Right lung (tissue), 10 donors: ENCODE measurements at places on chromosomes 1 and 21. TPM values are rescaled to one million over a fixed set of nuclear protein-coding genes. Genes with fewer than 3 reads are reported as not detected.
A peak's percentile ranks its signal among the peaks of the same experiment; 100 is the strongest.

DNA sequence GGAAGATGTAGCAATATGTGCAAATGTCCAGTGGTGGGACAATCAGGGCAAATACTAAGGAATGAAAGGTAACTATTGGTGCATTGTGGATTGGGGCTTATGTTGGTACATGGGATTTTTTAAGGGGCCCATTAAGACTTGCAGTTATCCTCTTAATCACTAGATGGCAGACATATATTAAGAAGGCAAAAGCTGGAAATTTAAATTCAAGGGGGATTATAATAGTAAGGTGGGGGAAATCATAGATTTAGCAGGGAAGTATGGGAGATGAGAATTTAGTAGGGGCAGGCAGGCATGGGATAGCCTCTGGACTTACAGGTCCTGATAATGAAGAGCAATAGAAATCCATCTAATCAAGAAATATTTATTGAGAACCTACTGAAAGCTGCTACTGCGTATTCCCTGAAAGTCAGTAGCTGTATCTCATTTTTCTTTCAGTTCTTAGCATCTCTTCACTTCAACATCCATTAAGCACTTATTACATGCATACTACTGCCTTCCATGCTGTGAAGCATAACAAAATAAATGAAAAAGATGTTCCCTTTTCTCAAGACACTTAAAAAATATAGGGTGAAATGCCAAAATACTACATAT is 251.8 kb downstream of the CRB1 start:
- DNase-seq: no peak

DNA sequence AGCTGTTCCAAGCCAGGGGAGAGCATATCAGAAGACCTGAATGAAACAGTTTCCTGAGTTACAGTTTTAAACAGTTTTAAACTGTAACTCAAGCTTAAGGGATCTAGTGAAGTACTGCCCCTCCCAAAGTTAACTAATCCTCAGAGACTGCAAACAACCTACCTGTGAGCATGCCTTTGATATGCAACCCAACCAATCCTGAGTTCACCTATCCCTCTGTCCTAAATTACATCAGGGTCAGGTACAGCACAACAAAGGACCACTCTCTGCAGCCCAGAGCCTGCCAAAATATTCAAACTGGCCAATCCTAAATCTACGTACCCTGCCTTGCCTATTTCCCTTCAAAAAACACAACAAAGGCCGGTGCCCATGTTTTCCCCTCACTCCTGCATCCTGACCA is 32.8 kb upstream of the RAVER2 start:
- no peak for DNase-seq

DNA sequence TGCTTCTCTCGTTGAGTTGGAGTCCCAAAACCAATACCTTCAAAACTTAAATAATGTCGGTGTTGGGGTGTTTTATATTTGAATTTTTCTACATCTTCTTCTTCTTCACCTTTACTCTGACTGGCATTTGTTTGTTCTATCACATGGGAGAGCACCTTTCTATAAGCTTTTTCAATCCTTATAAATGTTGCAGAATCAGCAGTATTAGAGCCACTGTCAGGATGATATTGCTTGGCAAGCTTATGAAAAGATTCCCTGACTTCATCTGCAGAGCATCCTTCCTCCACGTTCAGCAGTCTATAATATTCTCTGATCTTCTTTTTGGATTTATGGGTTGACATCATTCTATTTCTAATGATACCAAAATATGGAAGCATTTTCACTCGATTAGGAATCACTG is 2.6 kb downstream of the DNAJC28 start:
- no peak for DNase-seq

GRCh38 chr1:78536427-78536826 is 45.7 kb downstream of the PTGFR start:
- no peak for DNase-seq

DNA sequence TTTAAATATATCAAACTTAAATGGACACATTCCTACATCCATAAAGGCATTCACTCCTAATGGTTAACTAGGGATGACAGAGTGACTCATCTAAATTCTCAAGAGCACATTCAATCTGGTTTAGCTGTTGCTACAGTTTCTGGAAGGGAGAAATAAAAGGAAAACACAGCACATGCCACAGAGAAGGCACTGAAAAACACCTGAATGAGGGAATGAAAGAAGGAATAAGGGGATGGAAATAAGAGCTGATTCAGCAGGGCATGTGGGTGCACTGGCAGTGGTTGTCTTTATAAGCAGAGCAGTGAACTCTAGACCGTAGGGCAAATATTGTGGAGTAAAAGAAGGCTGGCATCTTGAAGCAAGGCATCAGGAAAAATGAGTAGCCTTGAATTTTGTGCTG is 79.3 kb downstream of the LHX4 start:
- DNase-seq: no peak

- DNase-seq: peak; percentile 37
Measured at GRCh38 chr1:41365772-41366454, 4.7 kb downstream of the FOXO6 start.

DNA sequence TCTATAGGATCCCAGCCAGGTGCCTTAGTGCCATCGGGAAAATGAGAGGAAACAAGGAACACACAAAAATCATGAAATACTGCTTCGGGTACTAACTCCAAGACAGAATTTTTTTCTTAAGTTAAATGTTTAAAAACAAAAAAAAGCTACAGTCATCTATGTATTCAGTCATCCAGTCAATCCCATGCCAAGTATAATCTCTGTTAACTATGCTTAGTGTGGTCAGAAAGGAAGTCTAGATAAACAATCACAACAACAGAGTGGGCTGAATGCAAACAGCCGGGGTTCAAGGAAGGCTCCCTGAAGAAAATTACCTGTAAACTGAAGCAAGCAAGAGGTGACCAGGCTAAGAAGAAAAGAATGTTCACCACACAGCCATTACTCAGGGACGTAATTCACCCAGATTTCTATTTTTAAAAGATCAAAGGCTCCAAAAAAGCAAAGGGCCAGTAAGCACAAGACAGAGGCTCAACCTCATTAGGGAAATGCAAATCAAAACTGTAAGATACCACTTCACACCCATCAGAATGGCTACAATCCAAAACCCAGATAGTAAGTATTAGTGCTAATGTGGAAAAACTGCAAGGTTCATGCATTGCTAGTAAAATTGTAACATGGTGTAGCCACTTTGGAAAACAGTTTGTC is 53.0 kb downstream of the RERE start:
- no peak for DNase-seq

- DNase-seq: no peak
Measured at GRCh38 chr1:89356658-89357400, 7.0 kb upstream of the GBP6 start.

DNA sequence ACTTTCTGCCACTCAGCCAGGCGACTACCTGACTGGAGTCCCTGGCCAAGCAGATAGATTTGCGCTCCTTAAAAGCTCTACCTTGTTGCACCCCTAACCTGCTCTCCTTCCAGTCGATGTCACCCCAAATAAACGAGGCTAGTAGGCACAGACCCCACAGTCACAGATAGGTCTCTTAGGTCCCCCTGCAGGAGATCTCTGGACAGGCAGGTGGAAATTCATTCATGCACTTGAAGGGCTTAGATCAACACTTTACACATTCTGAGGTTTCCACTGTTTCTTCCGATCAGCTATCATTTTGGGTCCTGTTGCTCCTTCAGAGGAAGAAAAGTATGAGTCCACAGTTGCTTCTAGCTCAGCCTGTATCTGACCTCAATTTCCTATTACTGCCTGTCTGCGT is 272.6 kb upstream of the FMN2 start:
- DNase-seq: no peak

DNA sequence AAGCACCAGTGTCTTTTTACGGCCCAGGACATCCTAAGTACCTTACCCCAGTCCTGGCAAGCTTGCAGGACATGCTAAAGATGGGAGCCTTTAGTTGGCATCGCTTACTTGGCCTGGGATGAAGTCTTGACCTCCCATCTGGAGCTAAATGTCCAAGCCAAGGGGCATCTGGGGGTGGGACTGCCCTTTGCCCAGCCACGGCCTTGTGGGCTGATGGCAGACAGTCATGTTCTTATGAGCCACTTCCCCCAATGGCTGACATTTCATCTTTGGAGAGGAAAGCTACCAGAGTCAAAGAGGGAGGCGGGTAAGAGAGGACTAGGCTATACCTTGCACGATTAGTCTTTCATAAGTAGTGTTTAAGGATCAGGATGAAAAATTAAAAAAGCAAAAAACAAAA is 32.2 kb downstream of the OPTC start:
- no peak for DNase-seq

DNA sequence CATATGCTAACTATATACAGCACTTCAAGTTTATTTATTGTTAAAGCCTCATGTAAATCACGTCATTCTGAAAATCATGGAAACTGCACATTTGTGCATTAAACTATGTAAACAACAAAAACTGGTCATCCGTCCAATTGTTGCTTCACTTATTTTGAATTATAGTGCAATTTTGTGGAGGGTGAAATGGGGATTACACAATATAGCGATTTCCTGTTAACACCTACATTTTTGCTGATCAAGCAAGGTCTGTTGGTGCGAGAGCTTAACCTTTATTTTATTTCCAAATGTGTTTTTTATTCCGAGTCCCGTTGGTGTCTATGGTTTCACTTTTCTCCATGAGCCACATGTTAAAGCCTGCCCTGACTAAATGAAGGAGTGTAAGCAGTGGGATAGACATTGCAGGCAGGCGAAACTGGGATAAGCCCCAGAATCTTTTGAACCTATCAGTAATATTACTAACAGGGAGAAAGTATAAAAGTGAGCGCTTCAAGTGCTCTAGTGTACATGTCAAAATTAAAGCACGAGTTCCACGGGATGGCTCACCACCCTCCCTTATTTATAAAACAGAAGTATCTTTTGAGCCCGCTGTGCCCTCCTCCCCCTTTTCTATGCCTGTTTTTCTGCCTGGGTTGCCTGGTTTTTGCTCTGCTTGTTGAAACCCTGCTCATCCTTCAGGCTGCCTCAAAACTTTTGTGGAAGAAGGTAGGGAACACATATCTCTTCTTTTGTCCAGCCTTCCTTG is 120.7 kb downstream of the NFIA start:
- DNase-seq: peak; percentile 85

GRCh38 chr1:3027611-3028371 is 6.5 kb downstream of the ACTRT2 start:
- DNase-seq: no peak

DNA sequence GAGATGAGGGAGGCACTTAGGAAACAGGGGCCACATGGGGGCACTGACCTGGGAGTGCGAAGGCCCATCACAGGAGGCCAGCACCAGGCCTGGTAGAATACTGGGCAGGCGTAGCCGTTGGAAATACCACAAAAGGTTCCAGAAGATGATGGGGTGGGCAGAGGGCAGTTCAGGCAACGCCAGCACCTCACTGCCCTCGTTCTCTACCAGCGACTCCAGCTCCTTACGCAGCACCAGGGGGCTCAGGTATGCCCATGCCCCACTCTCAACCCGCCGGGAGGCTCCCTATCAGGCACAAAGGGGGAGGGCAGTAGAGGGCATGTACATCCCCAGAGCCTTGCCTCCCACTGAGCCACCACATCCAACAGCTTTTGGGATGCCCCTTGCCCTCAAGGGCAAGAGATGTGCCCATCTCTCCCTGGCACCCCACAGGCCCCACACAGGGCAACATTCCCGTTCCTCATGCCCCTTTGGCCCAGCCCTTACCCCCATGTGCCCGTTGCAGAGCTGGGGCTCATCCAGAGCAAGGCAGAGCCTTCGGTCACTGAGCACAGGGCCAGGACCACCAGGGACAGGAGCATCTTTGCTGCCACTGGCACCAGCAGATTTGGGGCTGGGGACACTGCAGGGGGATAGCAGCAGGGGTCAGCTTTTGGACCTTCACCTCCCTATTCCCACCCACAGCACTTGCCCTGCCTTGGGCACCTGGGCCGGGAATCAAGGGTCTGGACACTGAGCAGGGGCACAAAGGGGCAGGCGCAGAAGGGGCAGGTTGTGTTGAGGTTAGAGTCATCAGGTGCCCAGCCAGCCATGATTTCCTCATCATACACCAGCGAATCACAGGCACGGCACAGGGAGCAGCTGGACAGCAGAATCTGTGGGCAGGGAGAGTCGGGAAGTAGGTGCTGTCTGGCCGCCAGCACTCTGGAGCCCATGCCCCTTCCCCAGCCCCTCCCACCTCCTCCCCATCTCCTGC is 9.7 kb upstream of the GATAD2B start:
- no peak for DNase-seq

DNA sequence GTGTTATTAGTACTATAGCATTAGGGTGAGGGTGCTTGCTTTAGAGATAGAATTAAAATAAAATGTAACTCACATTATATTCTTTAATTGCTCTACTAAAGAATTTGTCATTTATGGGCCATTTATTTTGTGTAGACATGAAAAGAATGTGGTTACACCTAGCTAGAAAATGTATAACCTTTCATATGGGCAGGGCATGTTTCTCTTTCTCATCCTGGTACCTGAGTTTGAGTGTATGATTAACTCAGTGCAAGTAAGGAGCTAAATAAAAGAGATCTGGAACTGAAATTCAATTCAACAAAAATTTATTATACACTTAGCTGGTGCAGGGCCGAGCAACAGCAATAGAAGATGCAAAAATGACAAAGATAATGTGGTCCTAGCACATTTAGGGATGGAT is 47.4 kb downstream of the MAP3K7CL start:
- no peak for DNase-seq

- no peak for DNase-seq
Measured at GRCh38 chr1:236575523-236575922, 28.8 kb downstream of the HEATR1 start.

The OR11L1 gene
- polyA plus RNA-seq: not detected

The APP gene
- polyA plus RNA-seq: 524 TPM

The MT1HL1 gene
- not detected for polyA plus RNA-seq

The TTC34 gene
- polyA plus RNA-seq: 0.67 TPM

The ETNK2 gene
- 14.8 TPM for polyA plus RNA-seq

The ATP1A4 gene
- 0.15 TPM for polyA plus RNA-seq
